Fibroblast of skin of right biceps (primary cell): ENCODE measurements at places on chromosomes 3 and 15.

- DNase-seq, result no peak
Measured at GRCh38 chr3:57586778-57587177, 10.4 kb downstream of the ARF4 start.

GRCh38 chr3:151144760-151145159 lies 58.3 kb downstream of the GPR171 start:
- no peak for DNase-seq

- DNase-seq, result no peak
Measured at GRCh38 chr15:67768313-67768977, 56.9 kb upstream of the SKOR1 start.

DNA sequence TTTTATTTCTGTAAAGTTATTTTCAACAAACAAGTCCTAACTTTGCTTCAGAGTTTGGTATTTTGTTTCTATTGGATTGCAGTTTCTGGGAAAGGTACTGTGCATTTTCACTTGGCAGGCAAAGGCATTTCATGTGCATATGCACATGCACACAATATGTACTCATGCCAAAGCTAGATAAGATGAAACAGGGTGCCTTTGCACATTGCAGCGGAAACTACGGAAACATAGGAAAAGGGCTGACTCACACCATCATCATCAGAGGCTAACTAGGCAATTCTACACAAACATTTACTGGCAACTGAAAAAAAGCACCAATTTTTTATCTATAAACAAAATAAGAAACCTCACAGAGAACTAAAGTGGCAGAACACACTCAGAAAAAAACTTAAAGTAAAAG lies 550.6 kb upstream of the NECTIN3 start:
- DNase-seq, result peak; percentile 92

GRCh38 chr3:32245200-32245599 lies 6.7 kb downstream of the CMTM8 start:
- no peak for DNase-seq

DNA sequence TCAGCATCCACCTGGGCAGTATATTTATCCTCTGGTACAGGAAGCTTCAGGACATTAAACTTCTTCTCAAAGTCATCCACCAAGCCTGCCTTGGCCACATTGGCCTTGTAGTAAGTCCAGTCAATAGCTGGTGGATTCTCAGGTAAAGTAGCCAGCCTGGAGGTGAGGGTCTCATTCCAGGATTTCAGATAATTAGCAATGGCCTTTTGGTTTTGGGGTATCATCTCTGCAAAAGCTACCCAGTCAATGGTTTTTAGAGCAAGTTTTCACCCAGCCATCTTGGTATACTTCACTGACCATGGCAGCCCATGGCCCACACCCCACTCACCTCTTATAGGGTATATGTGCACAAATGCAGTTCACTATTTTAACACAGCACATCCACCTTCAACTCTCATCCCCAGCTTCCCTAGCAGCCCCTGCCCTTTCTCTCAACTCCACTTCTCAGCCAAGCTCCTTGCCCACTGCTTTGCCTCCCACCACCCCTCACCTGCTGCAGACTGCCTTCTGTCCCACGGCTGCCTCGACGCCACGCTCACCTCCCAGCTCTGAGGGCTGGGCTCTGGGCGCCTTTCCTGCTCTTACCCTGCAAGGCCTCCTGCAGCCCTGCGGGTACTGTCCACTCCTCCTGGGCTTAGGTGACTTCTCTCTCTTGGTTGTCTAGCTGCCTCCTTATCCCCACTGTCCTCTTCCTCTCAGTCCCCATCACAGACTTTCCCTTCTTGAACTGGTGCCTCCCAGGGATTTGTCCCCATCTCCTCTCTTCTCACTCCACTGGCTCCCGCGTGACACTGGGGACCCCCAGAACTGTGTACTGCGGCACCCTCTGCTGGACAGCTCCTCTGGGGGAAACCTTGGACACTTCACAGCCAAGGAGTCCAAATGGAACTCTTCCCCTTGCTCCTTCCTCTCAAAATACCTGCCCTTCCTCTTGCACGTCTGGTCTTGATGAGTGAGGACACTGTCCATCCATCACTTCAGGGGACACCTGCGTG lies 1.7 kb upstream of the TGM5 start:
- peak; percentile 20 for DNase-seq

GRCh38 chr3:16433701-16434151 lies 79.8 kb downstream of the RFTN1 start:
- no peak for DNase-seq

DNA sequence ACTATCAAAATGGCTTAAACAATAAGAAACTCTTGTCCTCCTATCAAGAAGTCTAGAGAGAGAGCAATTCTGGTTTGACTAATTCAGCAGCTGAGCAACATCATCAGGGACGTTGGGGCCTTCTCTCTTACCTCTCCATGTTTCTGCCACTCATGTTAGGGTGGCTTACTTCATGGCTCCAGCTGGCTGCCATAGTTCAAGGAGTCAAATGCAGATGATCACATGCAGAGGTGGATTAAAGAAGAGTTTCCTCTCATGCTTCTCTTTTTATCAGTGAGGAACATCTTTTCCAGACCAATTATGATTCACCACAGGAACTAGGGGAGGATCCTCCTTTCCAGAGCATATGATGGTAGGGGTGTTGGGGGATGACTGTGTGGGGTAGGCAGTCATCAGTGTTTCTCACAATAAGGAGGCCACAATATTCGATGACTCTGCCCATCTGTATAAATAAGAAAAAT lies 45.5 kb downstream of the NEK11 start:
- DNase-seq, result peak; percentile 70

GRCh38 chr3:112355307-112355687 lies 22.3 kb downstream of the CD200 start:
- DNase-seq, result no peak

- peak; percentile 49 for DNase-seq
Measured at GRCh38 chr3:53350652-53351051, 3.3 kb upstream of the DCP1A start.

- no peak for DNase-seq
Measured at GRCh38 chr3:128185630-128186447, 32.6 kb downstream of the EEFSEC start.

GRCh38 chr3:64163755-64164148 lies 61.5 kb downstream of the PRICKLE2 start:
- DNase-seq, result peak; percentile 96

- DNase-seq, result no peak
Measured at GRCh38 chr3:58899953-58900298, 149.9 kb downstream of the CFAP20DC start.

DNA sequence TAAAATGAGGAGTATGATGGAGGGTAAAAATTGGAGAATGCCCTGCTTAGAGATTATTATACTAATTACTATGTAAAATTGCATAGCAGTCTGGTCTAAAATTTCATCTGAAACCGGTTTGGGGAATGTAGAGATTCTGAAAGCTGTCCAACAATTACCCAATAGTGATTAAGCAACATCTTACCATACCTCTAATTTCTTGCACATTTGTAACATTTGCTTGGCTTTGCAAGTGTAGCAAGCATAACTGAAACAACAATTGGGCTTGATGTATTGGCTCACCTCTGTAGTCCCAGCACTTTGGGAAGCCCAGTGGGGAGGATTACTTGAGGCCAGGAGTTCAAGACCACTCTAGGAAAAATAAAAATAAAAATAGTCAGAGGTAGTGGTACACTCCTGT lies 17.4 kb downstream of the AADACL2 start:
- DNase-seq, result peak; percentile 53

DNA sequence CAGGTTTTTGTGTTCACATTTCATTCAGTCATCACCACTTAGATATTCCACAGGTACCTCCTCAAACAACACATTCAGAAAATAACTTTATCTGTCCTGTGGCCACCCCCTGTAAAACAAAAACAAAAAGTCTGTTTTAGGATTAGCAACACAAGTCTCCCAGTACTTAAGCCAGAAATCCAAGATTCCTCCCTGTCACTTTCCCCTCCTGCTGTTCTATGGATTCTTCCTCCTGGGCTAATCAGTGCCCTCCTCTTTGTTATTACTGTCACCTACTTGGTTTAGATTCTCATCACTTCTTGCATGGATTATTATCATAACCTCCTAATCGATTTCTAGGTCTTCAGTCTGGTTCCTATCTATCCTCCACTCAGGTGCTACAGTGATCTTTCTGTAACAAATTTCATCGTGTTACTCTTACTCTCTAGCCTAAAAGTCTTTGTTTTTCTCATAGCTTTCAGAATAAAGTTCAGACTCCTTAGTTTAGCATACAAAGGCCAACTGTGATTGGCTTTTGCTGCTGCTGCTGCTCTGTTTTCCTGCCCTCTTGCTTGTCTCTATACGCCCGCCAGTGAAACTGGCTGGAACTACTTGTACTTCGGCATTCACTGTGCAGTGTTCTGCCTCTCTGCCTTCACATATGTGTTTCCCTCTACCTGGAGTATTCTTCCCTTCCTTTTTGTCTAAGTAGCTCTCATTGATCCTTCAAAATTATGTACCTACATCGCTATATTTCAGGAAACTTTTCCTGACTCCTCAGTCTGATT lies 32.2 kb downstream of the PPP2R3A start:
- no peak for DNase-seq

- no peak for DNase-seq
Measured at GRCh38 chr15:75313116-75313845, 22.6 kb upstream of the COMMD4 start.

GRCh38 chr3:121870717-121871116 lies 23.5 kb upstream of the SLC15A2 start:
- no peak for DNase-seq

DNA sequence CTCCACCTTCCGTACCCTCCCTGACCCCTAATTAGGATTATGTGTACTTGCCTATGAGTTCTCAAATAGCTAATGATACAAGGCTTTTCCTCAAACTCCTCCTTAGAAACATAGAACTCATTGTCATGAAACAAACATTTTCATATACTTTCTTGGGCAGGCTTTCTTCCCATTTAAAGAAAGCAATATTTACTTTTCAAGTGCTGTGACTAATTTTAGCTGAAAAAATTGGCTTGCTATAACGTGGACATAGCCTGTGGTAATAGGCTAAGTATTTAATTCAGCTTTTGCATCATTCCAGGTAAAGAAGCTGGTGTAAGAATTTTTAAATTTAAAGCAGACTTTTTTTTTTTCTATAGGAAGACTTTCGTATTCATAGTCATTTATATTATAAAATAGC lies 208.7 kb downstream of the SOX2 start:
- no peak for DNase-seq

DNA sequence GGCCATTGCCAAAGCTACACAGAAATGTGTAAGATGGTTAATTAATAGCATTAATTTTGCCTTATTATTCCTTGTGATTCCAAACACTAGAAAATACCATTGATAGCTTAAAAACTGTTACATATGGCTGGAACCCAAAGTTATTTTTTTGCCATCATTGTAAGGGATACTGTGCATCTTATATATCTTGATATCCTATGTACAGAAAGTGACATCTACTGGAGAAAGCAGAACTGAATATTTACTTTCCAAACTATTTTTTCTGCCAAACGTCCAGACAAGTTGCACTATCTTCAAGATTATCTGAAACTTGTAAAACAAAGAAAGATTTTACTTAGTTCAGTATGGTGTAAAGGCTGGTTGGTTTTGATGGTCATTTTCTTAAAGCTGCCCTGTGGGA lies 33.3 kb upstream of the MEIS2 start:
- DNase-seq, result peak; percentile 51

- no peak for DNase-seq
Measured at GRCh38 chr3:11818033-11818432, 28.7 kb downstream of the TAMM41 start.
